ENCODE measurements at places on chromosomes 7 and 10.

- no peak for DNase-seq
Measured at GRCh38 chr7:154858836-154859537, 143.9 kb downstream of the PAXIP1 start.

GRCh38 chr7:72313906-72314305 lies 98.2 kb downstream of the CALN1 start:
- no peak for DNase-seq

DNA sequence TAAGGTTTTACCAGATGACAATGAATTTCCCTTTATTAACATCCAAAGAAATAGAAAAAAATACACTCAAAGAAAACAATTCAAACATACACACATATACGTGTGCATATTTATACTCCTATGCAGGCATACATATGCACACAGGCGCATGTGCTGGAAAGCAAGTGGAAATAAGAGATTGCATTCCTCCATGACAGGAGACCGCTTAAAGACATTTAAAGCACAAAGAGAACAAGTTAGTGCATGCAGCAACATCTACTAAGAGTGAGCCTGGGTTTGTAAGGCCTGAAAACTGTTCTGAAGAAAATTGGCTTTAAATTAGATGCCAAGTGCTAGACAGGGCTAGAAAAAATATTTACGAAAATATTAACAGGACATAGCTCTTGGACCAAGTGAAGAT lies 40.1 kb upstream of the PPP1R17 start:
- no peak for DNase-seq

DNA sequence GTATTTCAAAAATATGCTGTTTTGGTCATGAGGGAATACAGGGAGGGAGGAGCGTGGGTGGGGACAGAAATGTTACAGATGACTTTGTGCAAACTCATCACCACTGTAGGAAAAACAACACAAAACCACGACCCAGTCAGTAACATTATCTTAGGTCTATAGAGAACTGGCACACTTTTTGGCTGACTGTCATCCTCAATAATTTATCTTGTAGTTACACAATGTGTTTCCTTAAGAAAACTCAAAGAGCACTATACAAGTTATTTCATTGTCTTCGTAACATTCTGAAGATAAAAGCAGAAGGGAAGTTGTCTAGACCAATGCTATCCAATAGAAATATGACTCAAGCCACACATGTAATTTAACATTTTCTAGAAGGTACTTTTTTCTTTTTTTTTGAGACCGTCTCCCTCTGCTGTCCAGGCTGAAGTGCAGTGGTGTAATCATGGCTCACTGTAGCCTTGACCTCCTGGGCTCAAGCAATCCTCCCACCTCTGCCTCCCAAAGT lies 16.9 kb upstream of the CDK14 start:
- DNase-seq = no peak

DNA sequence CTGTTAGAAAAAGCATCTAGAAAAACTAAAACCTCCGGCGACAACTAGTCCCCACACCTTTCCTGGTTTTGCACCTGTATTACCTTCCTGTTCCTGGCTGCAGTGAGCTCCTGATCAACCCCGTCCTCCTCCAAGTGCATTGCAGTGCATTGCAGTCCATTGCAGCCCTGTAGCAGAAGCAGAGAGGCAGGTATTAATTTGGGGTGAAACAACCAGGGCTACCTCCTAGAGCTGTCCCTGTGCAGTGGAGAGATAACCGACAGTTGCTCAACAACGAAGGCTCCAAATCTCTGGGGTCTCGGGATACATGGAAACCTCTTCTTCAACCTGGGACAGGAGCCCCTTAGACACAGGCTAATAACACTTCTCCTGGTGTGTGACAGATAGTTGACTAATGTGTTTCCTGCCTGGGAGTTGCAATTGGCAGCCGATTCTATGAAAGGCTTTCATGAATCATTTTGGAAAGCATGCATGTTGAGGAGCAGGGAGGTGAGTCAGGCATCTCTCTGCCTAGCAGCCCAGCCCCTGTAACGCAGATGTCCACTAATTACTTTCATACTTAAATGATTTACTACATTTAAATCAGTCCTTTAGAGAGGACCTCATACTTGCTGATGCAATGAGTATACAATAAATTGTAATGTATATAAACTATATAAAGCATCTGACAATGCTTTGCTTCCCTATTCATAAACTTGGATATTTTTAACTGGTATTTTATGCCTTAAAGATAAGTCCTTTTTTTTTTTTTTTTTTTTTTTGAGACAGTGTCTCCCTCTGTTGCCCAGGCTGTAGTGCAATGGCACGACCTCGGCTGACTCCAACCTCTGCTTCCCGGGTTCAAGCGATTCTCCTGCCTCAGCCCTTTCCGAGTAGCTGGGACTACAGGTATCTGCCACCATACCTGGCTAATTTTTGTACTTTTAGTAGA lies 59.0 kb downstream of the PRR15 start:
- DNase-seq = no peak

DNA sequence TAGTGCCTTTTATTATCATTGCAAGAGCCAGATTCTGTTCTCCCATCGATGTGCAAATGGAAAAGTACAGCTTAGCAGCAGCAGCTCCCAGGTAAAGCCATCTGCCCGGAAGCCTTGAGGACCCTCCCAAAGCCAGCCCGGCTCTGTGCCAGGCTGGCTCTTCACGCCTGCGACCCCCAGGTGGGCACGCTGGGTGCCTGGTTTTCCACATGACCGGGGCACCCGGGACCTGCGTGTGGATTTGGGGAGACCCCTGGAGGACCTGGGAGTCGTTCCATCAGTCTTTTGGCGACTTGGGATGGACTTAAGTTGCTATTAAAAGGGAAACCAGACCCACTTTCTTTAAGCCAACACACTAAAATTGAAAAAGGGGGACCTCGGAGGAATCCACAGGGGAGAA lies 196.5 kb downstream of the ZNF438 start:
- DNase-seq = no peak

DNA sequence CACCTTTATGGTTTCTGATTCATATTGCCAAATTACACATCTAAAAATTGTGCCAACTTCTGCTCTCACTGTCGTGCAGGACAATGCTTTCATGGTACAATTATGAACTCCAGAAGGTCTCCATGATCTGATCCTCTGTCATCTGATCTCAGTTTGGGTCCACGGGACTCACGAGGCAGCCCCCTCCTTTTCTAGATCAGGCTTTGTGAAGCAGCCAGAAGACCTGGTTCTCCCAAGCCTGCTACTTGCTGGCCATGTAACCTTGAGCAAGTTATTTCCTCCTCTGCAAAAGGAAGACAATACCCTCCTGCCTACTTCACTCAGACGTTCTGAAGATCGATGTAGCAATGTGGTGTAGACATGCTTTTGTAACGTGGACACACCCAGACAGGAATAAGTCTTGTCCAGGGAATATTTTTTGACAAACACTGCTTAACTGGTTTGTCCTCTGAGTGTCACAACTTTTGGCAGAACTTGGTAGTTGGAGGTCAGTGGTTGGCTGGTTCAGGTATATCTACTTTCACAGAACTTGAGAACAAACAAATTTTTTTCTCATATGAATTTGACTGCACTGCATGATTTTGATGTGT lies 19.6 kb downstream of the CALML3 start:
- no peak for DNase-seq

- no peak for DNase-seq
Measured at GRCh38 chr7:48088559-48089045, 463 bp upstream of the UPP1 start.

GRCh38 chr10:92407305-92408016 lies 116.5 kb downstream of the MARCHF5 start:
- DNase-seq = no peak

GRCh38 chr10:97466755-97467154 lies 20.8 kb downstream of the ZDHHC16 start:
- DNase-seq = no peak

- DNase-seq = no peak
Measured at GRCh38 chr10:59505926-59506325, 143.6 kb upstream of the FAM13C start.

GRCh38 chr10:26274391-26274790 lies 57.8 kb downstream of the GAD2 start:
- DNase-seq = no peak

GRCh38 chr7:151918510-151918843 lies 37.8 kb upstream of the GALNTL5 start:
- no peak for DNase-seq

DNA sequence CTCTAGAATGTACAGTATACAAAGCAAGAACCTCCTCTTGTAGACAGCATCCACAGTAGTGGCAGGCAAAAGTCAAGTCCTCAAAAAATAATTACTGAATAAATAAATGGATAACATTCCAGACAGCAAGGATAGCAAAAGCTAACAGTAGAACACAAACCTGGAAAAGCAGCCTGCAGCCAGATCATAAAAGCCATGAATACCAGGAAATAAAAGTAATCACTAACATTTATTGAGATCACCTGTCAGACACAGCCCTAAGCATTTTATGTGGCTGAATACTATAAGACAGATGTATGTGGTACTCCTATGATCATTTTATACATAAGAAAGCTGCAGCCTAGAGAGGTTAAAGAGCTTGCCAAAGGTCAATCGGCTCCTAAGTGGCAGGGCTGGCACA lies 34.0 kb downstream of the CUL2 start:
- no peak for DNase-seq

DNA sequence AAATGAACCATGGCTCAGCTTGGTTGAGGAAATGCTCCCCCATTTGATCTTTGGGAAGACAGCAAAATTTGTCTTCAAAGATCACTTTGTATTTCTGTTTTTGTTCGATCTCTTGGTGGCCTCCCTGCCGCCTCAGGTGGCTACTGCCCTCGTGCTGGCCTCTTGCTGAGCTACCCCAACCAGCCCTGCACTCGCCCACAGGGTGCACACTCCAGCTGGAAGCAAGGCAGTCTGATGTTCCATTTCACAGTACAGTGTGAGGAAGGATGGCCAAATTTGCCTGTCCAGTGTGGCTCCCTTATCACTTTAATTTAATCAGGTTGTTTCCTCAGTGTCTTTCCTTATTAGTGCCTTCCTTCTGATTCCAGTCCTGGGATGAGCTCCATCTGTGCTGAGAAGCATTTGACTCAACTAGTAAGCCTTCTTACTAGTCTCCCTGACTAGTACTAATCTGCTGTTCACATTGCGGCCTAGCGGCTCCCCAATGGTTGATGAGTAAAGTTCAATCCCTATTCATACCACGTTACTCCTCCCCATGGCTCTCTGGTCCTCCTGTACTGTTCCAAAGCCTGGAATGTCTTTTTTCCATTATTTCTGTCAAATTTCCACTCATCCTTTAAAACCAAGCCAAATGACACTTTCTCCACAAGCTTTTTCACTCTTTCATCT lies 8.2 kb downstream of the MYOF start:
- DNase-seq = no peak

DNA sequence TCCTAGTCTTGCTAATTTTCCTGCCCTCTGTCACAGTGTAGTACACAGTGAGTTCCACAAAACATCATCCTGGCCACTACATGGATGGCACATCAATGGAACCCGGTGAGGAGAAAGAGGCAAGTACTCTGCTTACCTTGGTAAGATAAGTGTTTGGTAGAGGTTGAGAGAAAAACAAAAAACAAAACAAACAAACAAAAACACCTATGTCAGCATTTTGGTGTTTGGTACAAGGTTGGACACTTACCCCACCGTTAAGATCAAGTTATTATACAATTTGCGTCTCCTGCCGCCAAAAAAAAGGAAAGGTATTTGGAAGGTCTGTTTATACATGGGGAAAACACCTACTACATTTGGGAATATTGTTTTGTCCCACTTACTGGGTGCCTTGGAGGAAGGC lies 72.7 kb downstream of the ZNF248 start:
- DNase-seq = no peak

DNA sequence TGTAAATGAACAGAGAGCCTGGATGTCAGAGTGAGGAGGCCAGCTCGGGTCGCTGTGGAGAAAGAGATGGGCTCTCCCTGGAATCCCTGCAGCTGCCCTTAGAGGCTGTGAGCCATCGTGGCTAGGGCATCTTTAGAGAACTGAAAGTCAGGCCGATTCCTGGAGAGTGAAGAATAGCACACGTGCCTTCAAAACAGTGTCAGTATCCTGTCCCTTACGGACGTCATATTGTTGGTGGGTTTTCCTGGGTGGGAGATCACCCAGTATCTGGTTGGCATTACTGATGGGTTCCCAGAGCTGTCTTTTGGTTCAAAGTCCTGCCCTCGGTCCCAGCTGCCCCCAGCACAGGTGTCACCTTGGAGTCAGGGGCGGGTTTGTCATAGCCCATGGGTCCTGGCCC lies 25.3 kb downstream of the IKZF1 start:
- no peak for DNase-seq

DNA sequence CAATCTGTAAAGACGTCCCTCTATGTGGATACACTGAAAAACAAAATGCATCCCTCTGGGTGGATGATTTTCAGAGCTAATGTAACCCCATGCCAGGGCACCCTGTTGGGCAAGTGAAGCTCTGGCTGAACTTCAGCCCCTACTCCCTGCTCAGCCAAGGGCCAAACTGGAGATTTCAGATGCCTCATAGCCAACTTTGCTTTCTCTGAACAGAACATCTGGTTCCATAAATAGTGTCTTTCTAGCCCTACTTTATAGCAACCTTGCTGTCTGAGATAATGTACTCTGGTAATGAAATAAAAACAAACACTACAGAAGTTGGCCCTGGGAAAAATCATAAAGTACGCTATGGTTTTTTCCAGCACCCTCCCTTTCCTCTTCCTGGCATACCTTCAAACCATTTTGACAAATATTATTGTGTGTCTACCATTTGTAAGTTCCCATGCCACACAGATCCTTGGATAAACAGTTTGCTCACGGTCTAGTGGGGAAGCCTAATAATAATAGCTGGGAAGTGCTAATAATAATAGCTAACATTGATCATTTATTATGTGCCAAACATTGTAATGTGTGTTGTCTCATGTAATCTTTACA lies 3.4 kb downstream of the ENTPD1 start:
- DNase-seq = no peak

- DNase-seq = no peak
Measured at GRCh38 chr10:93680412-93681047, 21.9 kb downstream of the FRA10AC1 start.

- DNase-seq = no peak
Measured at GRCh38 chr10:132693676-132694075, 92.3 kb downstream of the NKX6-2 start.

DNA sequence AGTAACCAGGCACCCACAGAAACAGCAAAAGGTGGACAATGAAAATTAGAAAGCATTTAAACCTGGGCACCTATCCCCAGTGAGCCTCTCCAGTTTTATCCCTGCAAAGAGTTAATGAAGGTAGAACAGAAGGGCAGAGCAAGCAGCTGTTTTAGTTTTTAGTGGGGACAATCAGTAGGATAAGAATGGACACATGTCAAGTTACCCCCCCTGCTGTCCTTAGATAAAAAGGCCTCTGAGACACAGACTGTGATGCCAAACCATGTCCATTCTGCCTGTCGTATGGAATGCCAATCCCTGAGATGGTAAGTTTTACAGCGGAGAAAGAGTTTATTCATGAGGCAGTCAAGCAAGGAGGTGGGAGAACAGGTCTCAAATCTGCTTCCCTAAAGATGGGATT lies 162.6 kb upstream of the AGR3 start:
- no peak for DNase-seq

DNA sequence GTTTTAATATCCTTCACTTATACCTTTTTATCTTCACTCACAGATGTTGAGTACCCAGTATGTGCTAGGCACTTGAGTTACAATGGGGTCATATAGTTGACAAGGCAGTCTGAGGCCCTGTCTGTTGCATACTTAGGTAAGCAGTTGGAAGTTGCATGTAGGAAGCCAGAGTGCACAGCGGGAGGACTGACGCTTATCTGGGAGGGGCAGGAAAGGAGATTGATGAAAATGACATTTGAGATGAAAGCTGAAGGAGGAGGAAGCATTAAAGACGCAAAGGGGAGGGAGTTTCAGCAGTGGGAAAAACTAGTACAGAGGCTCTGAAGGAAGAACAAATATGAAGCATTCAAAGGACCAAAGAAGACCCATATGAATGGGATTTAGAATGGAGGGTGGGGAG lies 266.2 kb downstream of the HTR7 start:
- no peak for DNase-seq

GRCh38 chr10:60353519-60354258 lies 36.0 kb downstream of the ANK3 start:
- no peak for DNase-seq
